ENCODE measurements at places on chromosomes 6 and 20. TPM values are rescaled to one million over a fixed set of nuclear protein-coding genes. Genes with fewer than 3 reads are reported as not detected.

GRCh38 chr20:50170549-50171220, 17.2 kb upstream of the PEDS1 start:
- ATAC-seq: no peak

- ATAC-seq: no peak
These were observed 80.6 kb upstream of the HIVEP1 start for GRCh38 chr6:11931296-11932035.

- peak; percentile 24 for ATAC-seq
These were observed 100.1 kb upstream of the AGPAT4 start for GRCh38 chr6:161373905-161374451.

- ATAC-seq: no peak
These were observed 43.7 kb downstream of the DAAM2 start for GRCh38 chr6:39835821-39836295.

GRCh38 chr20:44990425-44990824, 24.1 kb downstream of the STK4 start:
- ATAC-seq: no peak

DNA sequence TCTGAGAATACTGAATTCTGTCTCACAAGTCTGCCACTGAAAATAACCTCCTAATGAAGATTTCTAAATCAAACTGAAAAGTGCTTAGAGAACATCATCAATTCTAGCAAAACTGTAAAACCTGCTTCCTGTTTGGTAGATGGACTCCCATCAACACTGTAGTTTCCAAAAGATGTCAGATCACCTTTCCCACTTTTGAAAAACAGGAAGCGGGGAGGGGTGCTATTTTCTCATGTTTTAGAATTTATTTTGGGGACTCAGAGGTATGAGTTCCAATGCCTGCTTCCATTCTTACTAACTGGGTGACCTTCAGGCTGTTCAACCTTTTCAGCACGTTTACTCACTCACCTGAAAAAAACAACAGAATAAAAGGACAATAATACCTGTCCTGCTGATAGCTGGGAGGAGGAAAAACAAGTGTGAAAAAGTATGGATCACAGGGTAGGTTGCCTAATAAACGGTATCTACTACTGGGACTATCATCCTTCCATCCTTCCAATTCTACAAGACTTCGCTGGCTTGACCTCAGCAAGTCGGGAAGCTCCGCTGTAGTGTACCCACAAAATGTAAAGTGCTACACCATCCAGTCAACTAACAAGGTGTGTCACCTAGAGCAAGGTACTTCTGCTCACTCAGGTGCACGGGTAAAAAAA, 1.1 kb downstream of the ATP5F1E start:
- peak; percentile 12 for ATAC-seq

- peak; percentile 22 for ATAC-seq
These were observed 246.8 kb downstream of the QKI start for GRCh38 chr6:163661272-163661671.

- peak; percentile 16 for ATAC-seq
These were observed 2.5 kb downstream of the NTSR1 start for GRCh38 chr20:62710886-62711702.

Gene MICB
- 0.92 TPM for total RNA-seq

Gene COMMD7
- total RNA-seq: 16.1 TPM

Gene RAET1G
- 24.7 TPM for total RNA-seq

Gene GSTA3
- not detected for total RNA-seq

Gene ULBP2
- 5.2 TPM for total RNA-seq

Gene SIRPB2
- total RNA-seq: 1.0 TPM

Gene KHDC1L
- total RNA-seq: 0.32 TPM

Gene GGTLC1
- not detected for total RNA-seq

Gene CRIP3
- total RNA-seq: 0.28 TPM

Gene HLA-DQB1
- 1.1 TPM for total RNA-seq

Gene SLC24A3
- 13.0 TPM for total RNA-seq

Data from esophagus mucosa (tissue), 1 donor.